ENCODE measurements at places on chromosomes 13 and 19.

DNA sequence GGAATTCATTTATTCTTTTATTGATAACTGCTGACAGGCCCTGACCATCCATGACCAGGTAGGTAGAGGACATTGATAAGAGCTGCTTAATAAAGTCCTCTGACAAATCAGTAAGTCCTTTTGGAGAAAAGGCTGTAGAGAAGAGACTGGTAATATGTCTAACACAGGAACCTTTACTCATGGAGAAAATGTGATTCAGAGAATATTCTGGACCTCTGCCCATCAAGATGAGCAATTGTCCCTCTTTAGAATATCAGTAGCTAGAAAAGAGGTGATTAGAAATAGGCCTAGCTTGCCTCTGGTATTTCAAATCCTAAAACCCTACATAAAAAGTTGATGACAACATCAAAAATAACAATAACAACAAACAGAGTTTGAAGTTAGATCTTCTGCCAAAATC lies 642.3 kb downstream of the TBC1D4 start:
- DNase-seq = peak; percentile 23

DNA sequence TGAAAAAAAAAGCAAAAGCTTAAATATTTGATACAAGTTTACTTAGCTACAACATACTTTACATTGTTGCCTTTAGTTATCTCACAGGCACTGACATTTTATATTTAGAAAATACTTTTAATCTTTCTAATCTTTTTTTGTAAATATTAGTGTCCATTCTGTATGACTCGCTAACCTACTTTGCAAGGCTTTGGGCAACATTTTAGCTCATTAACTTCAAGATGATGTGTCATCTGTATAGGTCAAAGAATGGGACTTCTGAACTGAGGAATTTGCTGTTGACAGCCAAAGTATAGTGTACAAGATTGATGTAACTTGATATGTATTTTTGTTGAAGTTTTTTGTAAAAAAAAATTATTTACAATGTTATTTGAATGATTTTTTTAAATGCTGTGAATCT lies 2.7 kb upstream of the C1QTNF9 start:
- DNase-seq = peak; percentile 51

DNA sequence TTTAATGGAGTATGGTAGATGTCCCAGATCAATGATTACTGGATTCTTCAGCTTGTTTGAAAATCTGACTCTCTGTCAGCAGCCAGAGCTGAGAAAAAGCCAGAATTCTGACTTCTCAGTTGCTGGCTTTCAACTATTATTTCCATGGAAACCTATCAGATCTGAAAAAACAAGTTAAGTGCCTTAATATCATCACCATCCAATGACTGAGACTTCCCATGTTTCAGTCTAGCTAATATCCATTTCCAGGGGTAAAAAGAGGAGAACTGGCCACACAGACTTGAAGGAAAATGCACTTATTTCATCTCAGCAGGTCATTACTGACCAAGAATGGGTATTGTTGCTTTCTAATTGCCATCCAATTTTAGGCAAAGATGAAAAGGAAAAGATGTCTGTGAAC lies 75.2 kb downstream of the TNFSF11 start:
- no peak for DNase-seq

GRCh38 chr13:50070186-50070585 lies 54.9 kb downstream of the KCNRG start:
- DNase-seq = no peak

- DNase-seq = peak; percentile 60
These were observed 15.7 kb downstream of the RANBP3 start for GRCh38 chr19:5961969-5962945.

- no peak for DNase-seq
These were observed 8.7 kb upstream of the ZBTB7A start for GRCh38 chr19:4075373-4075772.

GRCh38 chr13:71522941-71523526 lies 344.0 kb downstream of the DACH1 start:
- DNase-seq = no peak

DNA sequence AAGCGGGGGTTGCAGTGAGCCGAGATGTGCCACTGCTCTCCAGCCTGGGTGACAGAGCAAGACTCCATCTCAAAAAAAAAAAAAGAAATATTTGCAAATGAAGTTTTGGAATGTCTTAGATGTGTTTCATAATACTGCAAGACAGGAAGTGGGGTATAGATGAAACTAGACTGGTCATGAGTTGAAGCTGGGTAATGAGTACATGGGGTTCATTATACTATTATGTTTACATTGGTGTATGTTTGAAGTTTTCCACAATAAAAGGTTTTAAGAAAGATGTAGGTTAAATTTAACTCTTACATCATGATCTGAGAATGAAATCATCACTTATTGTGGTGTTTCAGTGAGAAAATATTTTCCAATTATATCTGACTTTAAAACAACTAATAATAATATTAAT lies 19.0 kb downstream of the FNDC3A start:
- DNase-seq = peak; percentile 70

DNA sequence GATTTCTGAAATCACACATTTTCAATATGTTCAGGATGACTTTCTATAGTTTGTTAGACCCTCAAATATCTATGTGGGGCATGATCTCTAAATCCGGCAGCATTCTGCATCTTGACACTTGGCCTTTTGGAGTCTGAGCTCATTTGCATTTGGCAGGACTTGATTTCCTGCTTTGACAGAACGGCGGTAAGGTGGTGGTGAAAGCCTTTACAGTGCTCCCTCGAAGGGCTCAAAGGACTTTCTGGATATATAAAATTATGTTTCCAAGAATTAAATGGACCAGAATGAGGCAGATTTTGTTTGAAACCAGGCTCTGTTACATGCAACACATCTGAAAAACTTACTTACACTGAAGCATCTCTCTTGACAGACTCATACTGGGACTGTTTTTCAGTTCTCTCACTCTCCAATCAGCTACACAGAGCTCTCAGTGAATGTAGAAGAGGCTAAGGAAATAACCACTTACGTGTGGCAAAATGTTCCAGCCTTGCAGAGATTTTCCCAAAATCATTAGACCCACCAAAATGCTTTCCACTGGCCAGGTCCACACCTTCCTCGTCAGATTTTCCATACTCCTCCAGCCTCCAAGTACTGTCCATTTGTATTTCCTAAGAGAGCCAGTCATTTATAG lies 207.2 kb downstream of the SPRY2 start:
- DNase-seq = no peak

GRCh38 chr19:6586726-6587092 lies 4.2 kb downstream of the CD70 start:
- DNase-seq = no peak

DNA sequence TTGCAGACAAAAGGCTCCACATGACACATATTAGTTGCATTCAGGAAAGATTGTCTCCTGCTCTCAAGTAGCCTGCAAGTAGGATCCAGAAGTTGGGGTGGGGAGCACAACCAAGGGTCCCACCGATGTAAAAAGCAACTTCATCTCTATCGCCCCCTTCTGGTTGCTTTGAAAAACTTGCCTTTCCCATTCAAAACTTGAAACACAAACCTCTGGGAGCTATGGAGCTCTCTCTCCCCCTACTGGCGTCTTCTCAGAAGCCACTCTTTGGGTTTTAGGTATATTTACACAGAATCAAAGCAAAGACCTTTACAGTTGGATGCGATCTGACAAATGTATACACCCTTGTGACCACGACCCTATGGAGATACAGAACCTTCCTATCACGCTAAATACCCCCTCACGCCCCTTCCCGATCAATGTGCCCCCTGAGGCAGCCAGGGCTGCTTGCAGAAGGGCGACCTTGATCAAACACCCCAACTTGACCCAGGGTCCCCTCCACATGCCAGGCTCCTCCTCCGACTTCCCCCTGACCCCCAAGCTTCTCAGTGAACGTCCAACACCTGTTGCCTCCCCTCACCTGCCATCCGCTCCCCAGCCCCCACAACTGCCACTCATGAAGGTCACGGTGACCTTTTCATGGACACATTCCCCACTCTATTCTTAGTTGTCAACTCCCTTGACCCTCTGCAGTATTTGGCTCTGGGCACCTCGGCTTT lies 10.1 kb downstream of the NOSIP start:
- DNase-seq = peak; percentile 75

- no peak for DNase-seq
These were observed 7.1 kb upstream of the GPR18 start for GRCh38 chr13:99265162-99265800.

DNA sequence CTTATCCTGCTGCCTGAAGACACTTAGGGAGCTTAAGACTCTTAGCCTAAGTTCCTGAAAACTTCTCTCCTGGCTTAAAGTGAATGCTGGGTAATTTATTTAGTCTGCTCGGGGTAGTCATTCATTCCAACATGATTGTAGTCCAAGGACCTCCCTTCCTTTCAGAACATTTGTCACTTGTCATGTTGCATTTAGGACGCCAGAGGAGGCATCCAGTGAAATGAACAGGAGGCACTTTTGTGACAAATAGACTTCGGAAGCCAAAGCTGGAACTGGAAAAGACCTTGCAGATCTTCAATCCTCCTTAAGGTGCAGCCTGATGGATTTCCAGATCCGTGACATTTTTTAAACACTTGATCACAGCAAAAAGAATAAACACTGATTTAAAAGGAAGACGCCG lies 95.1 kb downstream of the DNAJC15 start:
- no peak for DNase-seq

DNA sequence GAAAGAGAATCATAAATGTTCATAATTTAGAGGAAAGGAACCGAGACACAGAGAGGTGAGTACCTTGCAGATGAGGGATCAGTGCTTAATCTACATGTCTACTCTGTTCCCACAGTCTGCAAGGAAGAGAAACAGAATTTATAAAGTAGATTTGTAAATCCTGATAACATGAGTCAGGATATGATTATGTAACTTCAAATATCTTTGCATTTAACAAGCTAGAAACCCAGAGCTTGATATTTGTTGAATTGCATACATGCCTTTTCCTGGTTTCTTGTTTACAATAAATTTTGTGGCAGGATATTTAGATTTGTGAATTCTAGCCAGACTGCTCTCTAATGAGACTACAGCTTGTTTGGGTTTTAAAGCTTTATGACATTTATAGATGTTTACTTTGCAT lies 219.2 kb downstream of the ENOX1 start:
- peak; percentile 61 for DNase-seq

DNA sequence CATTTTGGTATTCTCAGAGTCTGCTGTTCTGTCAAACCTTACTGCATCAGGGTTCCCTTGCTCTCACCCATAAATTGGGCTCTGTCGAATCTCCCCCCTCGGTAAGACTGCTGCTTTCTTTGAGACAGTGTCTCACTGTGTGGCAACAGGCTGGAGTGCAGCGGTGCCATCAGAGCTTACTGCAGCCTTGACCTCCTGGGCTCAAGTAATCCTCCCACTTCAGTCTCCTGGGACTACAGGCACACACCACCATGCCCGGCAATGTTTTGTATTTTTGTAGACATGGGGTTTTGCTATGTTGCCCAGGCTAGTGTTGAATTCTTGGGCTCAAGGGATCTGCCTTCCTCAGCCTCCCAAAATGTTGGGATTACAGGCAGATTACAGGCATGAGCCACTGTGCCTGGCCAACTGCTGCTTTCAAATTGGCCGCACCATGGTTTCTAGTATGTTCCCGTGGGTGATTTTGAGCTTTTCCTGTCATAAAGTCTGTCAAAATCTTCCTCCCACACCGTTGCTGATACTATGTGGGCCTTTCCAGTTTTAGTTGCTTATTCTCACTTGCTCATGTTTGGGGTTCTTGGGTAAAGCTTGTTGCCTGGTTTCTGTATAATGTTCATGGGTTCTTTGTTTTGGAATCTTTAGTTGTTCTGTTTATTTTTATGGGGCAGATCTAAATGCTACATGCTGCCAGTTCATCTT lies 10.6 kb downstream of the RFC3 start:
- no peak for DNase-seq

GRCh38 chr19:13154911-13155471 lies 4.8 kb downstream of the IER2 start:
- DNase-seq = peak; percentile 72

DNA sequence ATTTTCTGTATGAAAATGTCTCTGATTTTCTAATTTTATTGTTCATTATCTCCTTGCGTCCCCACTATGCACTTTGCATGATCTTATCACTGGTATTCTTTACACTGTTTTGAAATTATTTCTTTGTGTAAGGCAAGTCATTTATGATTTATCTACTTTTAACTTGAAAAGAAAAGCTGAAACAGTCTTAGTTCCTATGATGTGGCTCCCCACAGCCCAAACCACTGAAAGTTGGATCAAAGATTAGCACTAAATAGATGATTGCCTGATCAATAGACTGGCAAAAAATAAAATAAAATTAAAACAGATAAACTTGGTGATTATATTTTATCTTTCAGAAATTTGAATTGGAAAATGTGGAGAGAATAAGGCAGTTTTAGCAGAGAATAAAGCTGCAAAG lies 1101.9 kb downstream of the PCDH9 start:
- DNase-seq = no peak

GRCh38 chr19:46133101-46133627 lies 8.7 kb upstream of the IGFL3 start:
- DNase-seq = peak; percentile 94

DNA sequence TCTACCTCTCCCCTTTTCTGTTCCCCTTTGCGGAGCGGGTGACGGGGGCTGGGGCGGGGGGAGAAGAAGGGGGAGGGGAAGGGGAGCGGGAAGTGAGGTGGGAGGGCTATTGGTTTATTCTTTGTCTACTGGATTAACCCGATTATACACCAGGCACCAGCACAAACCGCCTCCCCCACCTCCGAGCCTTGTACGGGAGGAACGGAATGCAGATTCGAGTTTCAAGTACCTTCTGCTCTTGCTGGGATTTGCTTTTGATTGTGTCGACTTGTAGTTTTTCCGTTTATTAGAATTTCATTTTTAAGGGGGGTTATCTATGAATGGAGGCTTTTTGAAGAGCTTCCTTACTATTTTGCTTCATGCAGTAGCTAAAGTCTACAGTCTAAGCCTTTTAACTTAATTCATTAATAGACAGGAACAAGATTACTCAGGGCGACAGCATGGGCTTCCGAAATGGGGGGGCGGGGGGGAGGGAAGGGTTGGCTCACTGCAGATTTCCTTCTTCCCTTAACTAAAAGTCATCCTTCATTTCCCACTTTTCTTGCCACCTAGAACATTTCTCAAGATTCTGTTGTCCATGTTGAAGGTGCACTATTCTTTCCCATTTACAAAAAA lies 937 bp upstream of the SPRY2 start:
- DNase-seq = peak; percentile 44

DNA sequence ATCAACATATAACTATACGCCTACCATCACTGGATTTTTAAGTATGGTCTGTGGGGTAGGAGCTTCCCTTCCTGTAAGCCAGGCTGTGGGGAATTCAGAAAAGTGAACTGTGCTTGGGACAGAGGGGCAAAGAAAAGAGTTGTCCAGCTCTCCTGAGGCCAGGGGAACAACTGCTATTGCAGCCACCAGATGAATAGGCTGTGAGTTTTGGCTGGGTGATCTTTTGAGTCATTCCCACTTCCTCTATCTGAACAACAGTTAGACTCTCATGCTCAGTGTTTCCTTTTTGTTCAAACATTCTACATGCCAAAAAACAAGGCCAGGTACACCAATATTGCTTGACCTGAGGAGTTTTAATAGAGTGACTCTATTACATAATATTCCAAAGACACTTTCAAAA lies 426.2 kb upstream of the DACH1 start:
- DNase-seq = no peak

GRCh38 chr19:10230173-10230860 lies 814 bp downstream of the S1PR2 start:
- DNase-seq = no peak
